Cerebellar nuclear complex (tissue), 1 donor: ENCODE measurements at places on chromosomes 4 and X.
A peak's percentile ranks its signal among the peaks of the same experiment; 100 is the strongest.

- no peak for DNase-seq
These were observed 97.0 kb downstream of the AFAP1 start for GRCh38 chr4:7842384-7843279.

- DNase-seq = no peak
These were observed 121.9 kb downstream of the BEND2 start for GRCh38 chrX:18098763-18099162.

DNA sequence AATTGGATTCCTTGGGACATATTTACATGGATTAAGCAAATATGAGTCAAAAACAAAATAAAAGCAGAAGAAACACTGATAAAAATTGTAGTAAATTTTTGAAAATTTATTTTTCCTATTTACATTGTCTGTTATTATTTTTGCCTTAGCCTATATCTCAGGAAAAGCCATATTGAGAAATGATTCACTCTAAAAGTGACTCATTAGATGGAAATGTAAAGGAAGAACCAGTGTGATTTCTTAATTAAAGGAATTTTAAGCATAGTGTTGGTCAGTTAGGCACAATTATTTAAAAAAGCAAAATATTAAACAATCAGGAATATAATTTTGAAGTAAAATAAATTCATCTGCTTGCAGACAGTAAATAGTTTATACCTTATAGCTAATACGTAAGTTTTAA, 167.4 kb upstream of the NAP1L5 start:
- no peak for DNase-seq

- no peak for DNase-seq
These were observed at the start of gene ARHGAP36 for GRCh38 chrX:131058136-131058868. TSS of gene ARHGAP36 (plus strand) at chrX:131058346. CDS start at chrX:131081666, 23,320 bp downstream.

DNA sequence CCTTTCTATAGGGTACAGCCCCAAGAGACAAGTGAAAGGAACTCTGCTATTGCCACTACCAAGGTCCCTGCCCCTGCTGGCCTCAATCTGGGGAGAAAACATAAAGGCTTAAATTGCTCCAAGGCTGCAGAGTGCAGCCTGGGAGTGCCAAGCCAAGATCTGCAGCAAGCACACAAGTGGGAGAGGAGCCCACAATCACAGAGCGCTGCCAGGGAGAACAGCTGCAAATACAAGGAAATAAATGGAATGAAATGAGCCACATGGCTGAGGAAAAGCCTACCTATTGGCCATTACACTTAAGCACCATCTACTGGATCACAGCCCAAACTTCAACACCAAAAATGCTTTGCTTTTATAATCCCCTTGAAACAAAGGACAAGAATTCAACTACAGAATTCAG, 582.4 kb downstream of the FAM133A start:
- no peak for DNase-seq

- no peak for DNase-seq
These were observed 103.9 kb downstream of the STIM2 start for GRCh38 chr4:26964512-26964911.

DNA sequence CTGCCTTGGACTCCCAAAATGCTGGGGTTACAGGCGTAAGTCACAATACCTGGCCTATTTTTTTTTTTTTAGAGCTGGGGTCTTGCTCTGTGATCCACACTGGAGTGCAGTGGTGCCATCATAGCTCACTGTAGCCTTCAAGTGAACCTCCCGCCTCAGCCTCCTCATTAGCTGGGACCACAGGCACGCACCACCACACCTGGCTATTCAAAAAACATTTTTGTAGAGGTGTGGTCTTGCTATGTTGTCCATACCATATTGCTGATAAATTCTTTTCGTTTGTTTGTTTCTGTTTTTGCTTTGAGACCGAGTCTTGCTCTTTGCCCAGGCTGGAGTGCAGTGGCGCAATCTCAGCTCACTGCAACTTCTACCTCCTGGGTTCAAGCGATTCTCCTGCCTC, 21.6 kb downstream of the ENOPH1 start:
- no peak for DNase-seq

GRCh38 chrX:118948270-118948669, 26.1 kb upstream of the LONRF3 start:
- DNase-seq = no peak

DNA sequence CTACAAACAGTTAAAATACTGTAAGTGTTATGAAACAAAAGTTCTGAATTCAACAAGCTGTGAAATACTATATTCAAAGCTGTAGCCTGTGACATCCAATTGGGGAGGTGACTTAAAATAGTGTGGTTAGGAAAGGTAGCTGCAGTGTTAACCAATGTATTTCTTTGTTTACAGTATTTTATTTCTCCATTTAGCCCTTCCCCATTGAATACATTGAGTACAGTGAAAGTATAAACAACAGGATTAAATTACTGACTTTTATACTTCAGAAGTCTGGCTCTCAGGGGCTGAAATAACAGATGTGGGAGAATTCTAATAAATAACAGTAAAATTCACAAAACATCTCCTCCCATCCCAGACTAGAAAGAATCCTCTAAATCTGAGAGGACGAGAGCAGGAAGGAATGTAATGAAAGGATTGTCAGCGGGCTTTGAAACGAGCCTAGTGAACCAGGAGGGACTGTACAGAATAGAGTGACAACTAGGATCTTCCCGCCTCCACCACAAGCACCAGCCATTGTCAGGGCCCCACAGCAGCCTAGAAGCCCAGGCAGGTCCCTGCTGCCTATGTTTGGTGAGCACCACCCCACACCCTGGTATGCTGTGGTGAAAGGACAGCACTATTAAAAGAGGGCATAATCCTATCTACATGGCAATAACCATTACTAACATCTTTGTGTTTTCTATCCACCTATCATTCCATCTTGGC, 73.7 kb downstream of the SPCS3 start:
- no peak for DNase-seq

- no peak for DNase-seq
These were observed 15.5 kb upstream of the EXOC1 start for GRCh38 chr4:55837903-55838302.

DNA sequence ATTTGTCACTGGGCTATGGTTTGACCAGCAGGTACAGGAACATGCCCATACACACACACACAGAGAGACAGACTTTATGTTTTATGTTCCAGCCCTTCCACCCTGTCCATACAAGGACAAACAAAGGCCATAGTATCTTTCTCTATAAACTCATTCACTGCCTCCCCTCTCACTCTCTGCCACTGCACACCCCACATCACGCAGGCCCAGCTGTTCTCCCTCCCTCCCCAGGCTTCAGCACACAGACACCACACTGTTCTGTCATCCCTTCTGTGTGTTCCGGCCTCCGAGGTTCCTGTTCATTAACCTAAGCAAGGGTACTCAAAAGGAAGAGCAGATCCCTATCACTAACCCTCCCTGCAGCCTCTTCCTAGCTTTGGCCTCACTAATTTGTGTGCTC, 17.8 kb downstream of the LAS1L start:
- no peak for DNase-seq

DNA sequence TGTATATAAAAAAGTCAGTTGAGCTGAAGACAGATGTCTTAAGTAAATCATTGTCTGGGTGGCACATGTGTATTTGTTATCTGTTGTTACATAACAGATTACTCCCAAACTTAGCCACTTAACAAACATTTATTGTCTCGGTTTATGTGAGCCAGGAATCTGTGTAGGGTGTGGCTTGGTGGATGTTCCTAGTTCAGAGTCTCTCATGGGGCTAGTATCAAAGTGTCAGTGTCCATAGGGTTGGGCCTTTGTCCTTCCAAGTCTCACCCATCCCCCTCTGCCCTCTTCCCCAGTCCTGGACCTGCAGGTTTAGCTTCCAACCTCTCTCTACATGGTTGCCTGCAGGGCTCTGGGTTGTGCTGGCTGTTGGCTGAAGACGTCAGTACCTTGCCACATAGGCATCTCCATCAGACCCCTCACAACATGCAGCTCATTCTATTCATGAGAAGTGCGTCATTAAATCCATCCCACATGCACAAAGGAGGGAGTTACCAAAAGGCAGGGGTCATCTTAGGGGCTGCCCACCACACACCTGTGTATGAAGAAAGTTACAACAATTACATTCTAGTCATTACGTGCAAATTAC, 127.5 kb downstream of the HS3ST1 start:
- no peak for DNase-seq

GRCh38 chr4:46648088-46648744, 258.3 kb upstream of the GABRA2 start:
- no peak for DNase-seq

DNA sequence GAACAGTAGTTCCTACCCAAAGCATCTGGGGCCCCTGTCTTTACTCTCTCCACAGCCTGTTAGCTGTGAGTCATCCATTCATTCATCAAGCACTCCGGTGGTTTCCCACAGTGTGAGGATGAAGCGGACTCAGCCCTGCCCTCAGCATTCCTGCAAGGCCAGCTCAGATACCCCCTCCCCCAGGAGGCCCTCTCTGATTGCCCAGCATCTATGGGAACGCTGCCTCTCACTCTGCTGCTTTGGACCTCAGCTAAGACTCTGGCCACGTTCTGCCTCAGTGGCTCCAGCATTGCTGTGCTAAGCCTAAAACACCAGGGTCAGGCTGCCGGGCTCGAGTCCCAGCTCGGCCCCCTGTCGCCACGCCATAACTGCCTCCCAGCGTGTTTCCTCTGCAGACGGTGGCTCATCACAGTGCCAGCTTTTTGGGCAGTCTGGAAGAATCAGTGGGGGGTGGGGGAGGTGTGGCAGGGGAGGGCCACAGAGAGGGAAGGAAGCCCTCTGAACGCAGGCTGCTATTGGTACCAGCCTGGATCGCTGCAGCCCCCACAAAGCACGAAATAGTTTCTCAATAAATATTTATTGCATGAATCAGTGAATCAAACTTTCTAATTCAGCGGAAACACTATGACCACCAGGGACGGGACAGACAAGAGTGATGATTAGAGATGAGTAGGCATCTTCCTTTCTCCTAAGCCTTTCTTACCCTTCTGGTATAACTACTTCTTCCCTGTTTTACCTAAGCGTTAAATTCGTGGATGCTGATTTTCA, 74.4 kb downstream of the SORCS2 start:
- no peak for DNase-seq

- no peak for DNase-seq
These were observed 20.5 kb downstream of the C4orf54 start for GRCh38 chr4:99637174-99637573.

DNA sequence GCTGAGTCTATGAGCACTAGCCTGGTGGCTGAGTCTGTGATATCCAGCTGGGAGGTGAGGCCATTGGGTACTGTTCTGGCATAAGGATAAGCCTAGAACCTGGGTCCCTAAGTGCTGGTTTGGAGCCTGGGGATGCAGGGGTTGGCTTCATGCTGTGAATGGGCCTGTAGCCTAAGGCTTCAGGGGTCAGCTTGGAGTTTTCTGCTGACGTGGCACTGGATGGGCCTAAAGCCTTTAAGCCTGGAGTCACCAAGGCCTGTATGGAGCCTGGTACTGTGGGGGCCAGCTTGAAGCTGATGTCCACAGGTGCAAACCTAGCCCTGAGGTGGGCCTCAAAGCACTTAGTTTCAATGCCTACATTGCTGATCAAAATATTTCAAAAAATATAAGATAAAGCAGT, 979.6 kb upstream of the POU3F4 start:
- no peak for DNase-seq

GRCh38 chrX:101409043-101409442, 1.0 kb downstream of the HNRNPH2 start:
- DNase-seq = no peak

- DNase-seq = no peak
These were observed 19.8 kb upstream of the ZXDA start for GRCh38 chrX:57930051-57930450.

DNA sequence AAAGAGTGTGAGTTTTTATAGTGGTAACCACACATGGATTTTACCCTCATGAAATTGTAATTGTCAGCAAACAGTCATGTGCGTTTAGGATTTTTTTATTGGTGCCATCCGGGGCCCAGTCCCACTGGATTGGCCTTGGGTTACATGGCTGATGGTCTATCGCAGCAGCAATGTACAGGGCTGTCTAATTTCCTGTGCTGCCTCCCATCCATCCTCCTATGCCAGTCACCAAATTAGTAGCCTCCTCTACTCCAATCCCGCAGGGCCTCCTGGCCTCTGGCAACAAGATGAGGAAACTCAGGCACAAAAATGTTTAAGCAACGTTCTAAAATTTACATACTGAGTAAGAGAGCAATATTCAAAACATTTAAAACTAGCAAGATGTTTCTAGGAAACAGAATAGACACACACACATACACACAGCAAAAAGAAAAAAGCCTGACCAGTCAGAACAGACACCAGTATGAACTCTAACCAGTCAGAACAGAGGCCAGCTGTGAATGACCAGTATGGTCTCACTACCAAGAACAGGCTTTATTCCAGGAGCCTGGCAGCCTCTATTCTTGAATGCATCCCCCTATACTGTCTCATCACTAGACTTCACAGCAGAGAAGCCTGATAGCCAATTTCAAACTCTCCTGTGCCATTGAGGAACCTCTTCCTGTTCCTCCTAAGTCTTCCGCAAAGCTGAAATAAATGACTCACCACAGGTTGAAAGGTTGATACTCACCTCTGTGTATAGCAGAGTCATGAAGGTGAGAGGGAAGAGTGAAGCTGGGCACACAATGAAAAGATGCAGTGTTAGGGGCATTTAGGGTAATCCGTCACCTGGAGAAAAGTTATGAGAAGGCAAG, 42.6 kb downstream of the CHRNA9 start:
- DNase-seq = no peak

- DNase-seq = no peak
These were observed 12.6 kb downstream of the GRIPAP1 start for GRCh38 chrX:48989483-48989882.

DNA sequence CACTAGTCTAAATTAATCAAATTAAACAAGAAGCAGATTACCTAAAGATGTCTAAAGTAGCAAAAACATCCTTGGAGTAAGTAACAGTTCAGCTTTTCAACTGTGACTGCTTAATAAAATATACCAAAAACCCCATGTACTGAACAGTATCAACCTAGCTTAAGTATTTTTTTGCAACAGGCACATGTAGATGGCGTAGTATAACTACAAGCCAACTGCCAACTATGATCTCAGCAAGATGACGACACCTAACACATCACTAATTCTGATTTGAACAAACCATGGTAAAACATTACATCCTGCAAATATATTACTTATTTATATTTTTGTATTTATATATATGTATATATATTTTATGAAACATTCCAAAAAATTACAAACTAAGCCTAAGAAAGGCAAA, 24.5 kb downstream of the DHX15 start:
- no peak for DNase-seq

DNA sequence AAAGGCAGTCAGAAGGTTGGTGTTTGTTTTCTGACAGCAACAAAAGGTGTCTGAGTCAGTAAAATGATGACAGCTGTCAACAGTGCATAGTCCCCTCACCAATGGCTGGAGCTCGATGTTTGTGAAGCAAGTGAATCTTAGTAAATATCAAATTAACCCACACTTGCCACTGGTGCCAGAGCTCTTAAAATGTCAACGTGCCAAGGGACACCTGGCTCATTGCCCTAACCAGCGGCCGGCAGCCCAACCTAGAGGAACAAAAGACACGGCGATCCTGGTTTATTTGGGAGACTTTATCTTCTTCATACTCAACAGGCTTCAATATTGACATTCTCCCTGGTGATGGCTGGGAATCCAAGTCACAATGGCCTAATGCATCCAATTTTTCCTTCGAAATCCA, 143.4 kb downstream of the CPEB2 start:
- peak; percentile 53 for DNase-seq

DNA sequence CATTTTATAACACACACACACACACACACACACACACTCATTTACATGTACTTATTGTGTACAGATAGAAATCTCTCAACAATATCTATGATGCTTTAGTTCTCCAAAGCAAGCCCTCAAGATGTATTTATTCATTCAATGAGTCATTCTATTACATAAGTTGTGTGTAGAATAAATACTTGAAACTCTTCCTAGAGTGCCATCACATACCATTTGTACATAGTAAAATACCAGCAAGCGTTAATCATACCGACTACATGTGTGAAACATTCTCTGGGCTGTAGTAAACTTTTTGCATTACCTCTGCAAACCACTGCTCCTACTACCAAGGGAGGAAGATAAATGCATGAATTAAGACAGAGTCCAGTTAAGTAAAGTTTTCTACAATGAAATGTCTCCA, 70.9 kb downstream of the EPHA5 start:
- no peak for DNase-seq
